ENCODE measurements at places on chromosomes 3 and 15. TPM values are rescaled to one million over a fixed set of nuclear protein-coding genes. Genes with fewer than 3 reads are reported as not detected.

The VIPR1 gene
- 31.7 TPM for total RNA-seq

The ROBO2 gene
- total RNA-seq = not detected

The ADCY5 gene
- not detected for total RNA-seq

The SH2D7 gene
- not detected for total RNA-seq

The CLDN16 gene
- 0.74 TPM for total RNA-seq

The ITIH1 gene
- not detected for total RNA-seq

The FEM1B gene
- total RNA-seq = 19.1 TPM

The KCNH8 gene
- total RNA-seq = not detected

The PARP15 gene
- total RNA-seq = under 0.01 TPM

The GOLGA8J gene
- total RNA-seq = not detected

The CRABP1 gene
- total RNA-seq = 2.2 TPM

The ANKRD34C gene
- not detected for total RNA-seq

The UBAP1L gene
- 0.06 TPM for total RNA-seq

The COL6A5 gene
- under 0.01 TPM for total RNA-seq

The LRRC58 gene
- total RNA-seq = 29.2 TPM

The RBSN gene
- total RNA-seq = 11.1 TPM

The STRIT1 gene
- not detected for total RNA-seq

The OR5K2 gene
- total RNA-seq = not detected

The CD86 gene
- 0.15 TPM for total RNA-seq

The RGMA gene
- total RNA-seq = not detected

The SPTBN5 gene
- 1.1 TPM for total RNA-seq

The SLC28A1 gene
- not detected for total RNA-seq

The ALDH1L1 gene
- total RNA-seq = 0.11 TPM

The ADAMTS17 gene
- total RNA-seq = 5.1 TPM

The ITGA11 gene
- total RNA-seq = 11.4 TPM

The TF gene
- not detected for total RNA-seq

The TBC1D23 gene
- 84.0 TPM for total RNA-seq

The PROS1 gene
- total RNA-seq = 5.9 TPM

The ARGFX gene
- total RNA-seq = not detected

The SMC4 gene
- 140 TPM for total RNA-seq

The NR2E3 gene
- total RNA-seq = not detected

The CSPG5 gene
- 1.3 TPM for total RNA-seq

The SOX14 gene
- total RNA-seq = not detected

The GOLGA6A gene
- 0.06 TPM for total RNA-seq

The GOLGA8T gene
- total RNA-seq = 1.5 TPM

All from Daoy (cell line).